Ureter (tissue), 1 donor: ENCODE measurements at places on chromosomes 7 and 10.

- peak; percentile 29 for DNase-seq
Observed at GRCh38 chr10:43943818-43944360, 295.2 kb upstream of the ZNF32 start.

DNA sequence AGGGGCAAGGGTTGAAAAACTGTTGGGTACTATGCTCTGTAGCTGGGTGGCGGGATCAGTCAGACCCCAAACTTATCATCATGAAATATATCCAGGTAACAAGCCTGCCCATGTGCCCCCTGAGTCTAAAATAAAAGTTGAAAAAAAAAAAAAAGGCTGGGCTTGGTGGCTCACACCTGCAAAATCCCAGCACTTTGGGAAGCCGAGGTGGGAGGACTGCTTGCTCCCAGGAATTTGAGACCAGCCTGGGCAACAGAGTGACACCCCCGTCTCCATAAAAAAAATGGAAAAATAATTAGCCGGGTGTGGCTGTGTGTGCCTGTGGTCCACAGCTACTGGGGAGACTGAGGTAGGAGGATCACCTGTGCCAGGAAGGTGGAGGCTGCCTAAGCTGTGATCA, 83.5 kb downstream of the VIPR2 start:
- DNase-seq = no peak

DNA sequence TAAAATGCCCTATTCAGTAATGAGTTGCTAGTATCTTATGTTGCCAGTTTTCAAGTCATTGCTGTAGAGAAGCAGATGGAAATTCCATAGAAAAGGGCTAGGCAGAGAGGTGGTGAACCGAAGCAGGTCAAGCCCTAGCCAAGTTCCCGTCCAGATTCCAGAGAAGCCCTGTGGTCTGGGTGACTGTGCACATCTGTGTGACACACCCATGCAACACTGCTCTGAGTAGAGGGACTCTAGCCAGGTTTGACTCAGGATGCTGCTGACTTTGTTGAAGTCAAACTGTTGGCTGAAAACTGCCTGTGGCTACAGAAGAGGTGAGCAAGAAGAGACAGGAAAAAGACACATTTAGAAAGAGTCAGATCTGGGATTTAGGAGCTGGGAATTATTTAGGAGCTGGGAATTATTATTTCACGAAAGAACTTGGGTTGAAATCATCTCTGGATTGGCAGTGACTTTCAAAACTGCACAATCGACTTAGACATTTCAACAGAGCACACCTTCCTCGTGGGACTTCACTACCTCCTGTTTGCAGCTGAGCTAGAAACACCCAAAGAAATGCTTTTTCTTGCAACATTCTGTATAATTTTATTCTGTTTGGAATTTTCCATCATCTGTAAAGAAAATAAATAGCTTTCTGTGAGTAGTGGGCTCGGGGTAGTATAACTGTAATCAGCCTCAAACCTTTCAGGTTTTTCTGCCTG, 149.1 kb upstream of the PRKCQ start:
- no peak for DNase-seq

DNA sequence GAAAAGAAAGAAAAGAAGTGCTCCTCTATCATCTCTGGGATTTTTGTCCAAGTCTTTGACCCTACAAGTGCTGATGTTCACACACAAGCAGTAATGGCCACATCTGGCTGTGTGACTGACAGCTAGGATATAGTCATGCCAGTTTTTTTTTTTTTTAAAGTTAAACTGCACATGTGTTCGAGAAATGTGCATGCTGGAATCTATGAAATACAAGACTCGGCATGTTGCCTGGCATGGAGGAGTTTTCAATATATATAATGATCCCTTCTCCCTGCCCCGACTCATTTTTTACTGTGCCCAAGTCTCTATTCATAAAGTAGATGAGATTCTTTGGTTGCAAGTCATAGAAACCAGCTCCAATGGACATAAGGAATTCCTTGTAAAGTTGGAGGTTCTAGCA, 60.4 kb upstream of the FGFR2 start:
- DNase-seq = no peak

DNA sequence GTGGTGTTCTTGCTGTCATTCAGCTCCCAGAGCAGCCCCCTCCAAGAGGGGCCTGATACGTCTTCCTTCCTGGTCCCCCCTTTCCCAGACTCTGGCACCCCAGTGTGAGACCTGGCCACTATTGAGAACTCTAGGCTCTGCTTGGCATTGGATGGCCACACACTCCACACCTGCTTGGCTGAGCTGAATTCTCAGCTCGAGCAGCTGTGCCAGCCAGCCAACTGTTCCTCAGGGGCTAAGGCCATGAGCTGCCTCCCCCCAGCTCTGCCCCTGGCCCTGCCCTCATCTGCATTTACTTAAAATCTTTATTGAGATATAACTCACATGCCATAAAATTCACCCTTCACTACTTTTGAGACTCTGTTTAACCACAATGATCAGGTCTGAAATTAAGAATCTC, 6.7 kb downstream of the TLL2 start:
- no peak for DNase-seq

- no peak for DNase-seq
Observed at GRCh38 chr7:139748373-139748765, 29.4 kb downstream of the HIPK2 start.

- DNase-seq = no peak
Observed at GRCh38 chr10:17781856-17782255, 27.3 kb upstream of the MRC1 start.

GRCh38 chr10:92850185-92850584, 1.9 kb downstream of the EXOC6 start:
- DNase-seq = no peak

DNA sequence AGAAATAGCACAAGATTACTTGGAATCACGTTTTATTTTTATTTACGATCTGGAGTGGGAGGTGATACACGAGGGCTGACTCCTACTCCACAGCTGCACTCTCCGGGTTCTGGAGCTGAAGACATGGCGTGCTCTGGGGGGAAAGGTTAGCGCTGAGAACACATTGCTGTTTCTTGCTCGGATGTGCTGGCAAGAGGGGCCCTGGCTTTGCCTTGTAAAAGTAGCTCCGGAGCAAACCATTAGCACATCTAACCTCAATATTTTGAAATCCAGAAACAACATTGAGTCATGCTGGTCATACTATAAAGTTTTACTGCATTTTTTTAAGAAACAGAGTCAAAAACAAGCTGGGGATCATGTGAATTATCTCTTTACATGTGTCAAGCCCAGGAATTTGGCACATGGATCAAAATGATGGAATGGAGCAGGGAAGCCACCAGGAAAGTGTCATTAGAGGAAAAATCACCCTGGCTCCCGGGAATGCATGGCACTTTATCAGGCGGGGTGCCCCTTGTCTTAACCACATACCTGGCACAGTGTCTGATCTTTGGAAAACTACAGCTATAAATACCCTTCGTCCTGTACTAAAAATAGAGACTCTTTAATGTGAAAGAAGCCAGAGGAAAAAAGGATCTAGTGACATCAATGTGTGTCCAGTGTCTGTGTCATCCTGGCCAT, 31.6 kb upstream of the LYZL1 start:
- peak; percentile 77 for DNase-seq

- DNase-seq = no peak
Observed at GRCh38 chr10:116719804-116720203, 22.6 kb downstream of the HSPA12A start.

GRCh38 chr7:6433784-6434615, 13.8 kb downstream of the DAGLB start:
- DNase-seq = no peak

GRCh38 chr10:93495654-93496321, 624 bp upstream of the CEP55 start:
- DNase-seq = no peak

GRCh38 chr10:10677479-10677878, 340.2 kb upstream of the CELF2 start:
- DNase-seq = peak; percentile 68

GRCh38 chr10:47256751-47257336, 43.2 kb upstream of the GDF10 start:
- DNase-seq = no peak

DNA sequence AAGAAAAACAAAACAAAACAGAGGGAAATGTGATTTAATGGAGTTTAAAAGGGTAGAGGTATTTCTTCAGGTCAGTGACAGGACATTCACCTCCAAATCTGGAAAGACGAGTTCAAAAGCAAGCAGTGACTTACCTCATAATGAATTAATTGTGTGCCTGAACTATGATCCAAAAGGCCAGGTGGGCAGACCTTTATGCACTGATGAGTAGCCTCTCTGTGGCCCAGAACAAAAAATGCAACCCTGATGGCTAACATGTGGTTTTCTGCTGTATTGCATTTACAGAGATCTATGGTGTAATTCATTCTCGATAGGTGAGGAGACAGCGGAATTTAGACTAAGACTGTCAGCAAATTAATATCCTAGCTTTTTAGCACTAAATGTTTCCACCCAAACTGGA, 142.0 kb downstream of the HDAC9 start:
- DNase-seq = no peak

- peak; percentile 71 for DNase-seq
Observed at GRCh38 chr7:142556740-142557139, 192.5 kb upstream of the PRSS1 start.

GRCh38 chr7:20279979-20280378, 50.7 kb upstream of the ITGB8 start:
- DNase-seq = no peak

GRCh38 chr10:81847675-81848074, 27.3 kb upstream of the NRG3 start:
- DNase-seq = no peak

GRCh38 chr7:74515276-74515675, 61.6 kb downstream of the GTF2IRD1 start:
- no peak for DNase-seq

DNA sequence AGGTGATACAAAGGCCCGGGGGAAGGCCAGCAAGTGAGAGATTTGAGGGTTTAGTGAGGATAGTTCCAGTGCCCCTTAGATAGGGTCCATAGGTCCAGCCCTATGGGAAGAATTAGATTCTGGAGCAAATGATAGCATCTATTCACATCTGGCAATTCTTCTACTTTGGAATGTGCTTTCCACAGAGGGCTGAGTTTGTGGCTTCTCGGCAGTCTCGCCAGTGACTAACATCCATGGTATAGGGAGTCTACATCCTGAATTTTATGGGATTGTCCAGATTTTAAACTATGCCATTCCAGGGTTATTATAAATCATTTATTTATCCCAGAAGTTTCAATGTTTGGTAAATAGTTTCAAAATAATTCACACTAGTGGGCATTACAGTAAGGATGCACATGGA, 207.3 kb upstream of the ADO start:
- no peak for DNase-seq

DNA sequence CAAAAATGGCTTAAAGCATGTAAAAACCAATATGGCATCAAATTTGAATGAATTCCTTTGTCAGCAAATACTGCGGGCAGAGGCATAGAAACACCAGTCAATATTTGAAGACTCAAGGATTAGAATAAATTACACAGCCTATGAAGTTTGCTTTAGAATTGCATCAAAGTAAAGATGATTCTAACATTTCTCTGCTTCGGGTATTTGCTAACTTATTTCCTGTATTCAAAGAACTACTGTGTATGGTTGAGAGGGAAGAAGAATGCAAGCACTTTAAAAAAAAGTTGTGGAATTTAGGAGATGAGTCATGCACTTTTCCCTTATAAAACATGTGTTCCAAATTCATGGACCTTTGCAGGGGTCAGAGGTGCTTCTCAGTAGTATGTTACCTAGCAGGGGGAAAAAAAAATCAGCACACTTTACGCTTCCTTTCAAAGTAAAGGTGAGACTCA, 90.1 kb downstream of the PIP4K2A start:
- DNase-seq = no peak
